ENCODE measurements at places on chromosomes 6 and 20. TPM values are rescaled to one million over a fixed set of nuclear protein-coding genes. Genes with fewer than 3 reads are reported as not detected.

DNA sequence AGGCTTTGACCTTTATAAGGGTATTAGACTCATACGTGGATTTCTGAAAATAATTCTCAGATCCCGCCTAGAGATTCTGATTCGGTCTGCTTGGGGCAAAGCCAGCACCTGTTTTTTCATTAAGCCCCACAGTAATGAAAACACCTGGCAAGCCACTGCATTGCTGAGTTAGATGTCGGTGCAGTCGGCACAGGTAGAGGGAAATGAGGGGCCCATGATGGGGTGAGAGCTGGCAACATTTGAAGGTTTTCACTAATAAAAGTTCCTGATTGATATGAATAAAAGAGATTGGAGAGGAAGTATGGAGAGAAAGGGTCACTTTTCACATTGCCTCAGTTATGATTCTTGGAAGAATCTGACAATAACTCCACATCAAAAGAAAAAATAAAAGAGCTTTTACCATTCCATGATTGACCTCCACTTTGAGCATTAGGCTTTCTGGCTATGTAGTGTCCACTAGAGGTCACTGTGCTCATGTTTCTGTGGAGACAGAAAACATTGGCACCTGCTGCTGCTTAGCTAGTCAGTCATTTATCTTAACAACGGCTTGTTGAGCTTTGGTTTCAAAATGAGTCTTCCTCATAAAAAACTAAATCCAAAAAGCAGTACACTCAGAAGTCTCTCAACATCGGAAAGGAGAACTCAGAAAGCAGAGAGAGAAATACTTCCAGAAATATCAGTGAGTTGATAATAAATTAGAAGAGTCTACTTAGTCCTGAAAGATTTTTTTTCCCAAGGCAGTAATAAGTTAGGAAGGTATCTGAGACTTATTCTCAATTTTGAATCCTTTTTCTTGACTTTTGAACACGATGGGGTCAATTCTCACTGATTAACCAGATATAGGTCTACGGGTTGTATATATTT, 53.3 kb upstream of the KLHL31 start:
- H3K27ac ChIP-seq = no peak overlapping the region
- no peak overlapping the region for H3K4me3 ChIP-seq
- peak; percentile 45 for DNase-seq
- peaks cover 37% of the 10 kb centered on the region for H3K27me3 ChIP-seq
- no peaks in the 10 kb centered on the region for H3K36me3 ChIP-seq
- H3K4me1 ChIP-seq = no peaks in the 10 kb centered on the region

- no peaks in the 10 kb centered on the region for H3K36me3 ChIP-seq
- DNase-seq = no peak
- H3K27ac ChIP-seq = no peak overlapping the region
These were observed 174.1 kb downstream of the COL21A1 start for GRCh38 chr6:56073315-56073714.

The VGLL2 gene
- 0.02 TPM for polyA plus RNA-seq

DNA sequence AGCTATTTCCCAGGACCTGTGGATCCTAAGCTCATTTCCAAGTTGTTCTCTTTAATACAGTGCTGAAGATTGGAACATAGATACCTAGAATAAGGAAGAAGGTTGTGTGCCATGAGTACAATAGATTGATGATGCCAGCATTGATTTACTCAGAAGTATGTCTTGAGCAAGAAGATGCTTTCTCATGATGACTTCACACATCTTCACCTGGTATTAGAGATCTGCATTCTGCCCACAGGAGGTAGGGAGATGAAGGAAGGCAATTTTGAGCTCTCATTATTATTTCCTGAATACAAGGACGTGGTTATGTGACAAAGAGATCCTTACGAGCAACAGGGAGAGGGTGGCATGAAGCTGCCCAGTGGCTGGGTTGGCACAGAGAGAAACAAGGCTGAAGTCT, 20.0 kb upstream of the ZNF165 start:
- no peak overlapping the region for H3K4me3 ChIP-seq
- H3K36me3 ChIP-seq = no peaks in the 10 kb centered on the region
- no peak for DNase-seq
- H3K27ac ChIP-seq = no peak overlapping the region
- no peaks in the 10 kb centered on the region for H3K27me3 ChIP-seq

- H3K4me1 ChIP-seq = no peaks in the 10 kb centered on the region
- peaks cover 23% of the 10 kb centered on the region for H3K36me3 ChIP-seq
- H3K4me3 ChIP-seq = peak overlapping the region; percentile 18
- peak; percentile 85 for DNase-seq
- no peak overlapping the region for H3K27ac ChIP-seq
- H3K27me3 ChIP-seq = no peaks in the 10 kb centered on the region
These were observed 69.6 kb downstream of the SSR1 start for GRCh38 chr6:7243179-7243981.

The CCDC28A gene
- polyA plus RNA-seq = 13.4 TPM

- no peak overlapping the region for H3K27ac ChIP-seq
- no peaks in the 10 kb centered on the region for H3K27me3 ChIP-seq
- no peak for DNase-seq
- H3K4me1 ChIP-seq = no peaks in the 10 kb centered on the region
- no peaks in the 10 kb centered on the region for H3K36me3 ChIP-seq
- no peak overlapping the region for H3K4me3 ChIP-seq
These were observed 42.8 kb upstream of the AHI1 start for GRCh38 chr6:135540207-135540840.

The LRRN4 gene
- not detected for polyA plus RNA-seq

The MRPL18 gene
- 84.4 TPM for polyA plus RNA-seq

GRCh38 chr20:38094373-38094891, 60.9 kb downstream of the RPRD1B start:
- no peaks in the 10 kb centered on the region for H3K27me3 ChIP-seq
- DNase-seq = no peak
- peak overlapping the region; percentile 75 for H3K27ac ChIP-seq
- peaks cover 28% of the 10 kb centered on the region for H3K36me3 ChIP-seq
- H3K4me1 ChIP-seq = peaks cover 16% of the 10 kb centered on the region

DNA sequence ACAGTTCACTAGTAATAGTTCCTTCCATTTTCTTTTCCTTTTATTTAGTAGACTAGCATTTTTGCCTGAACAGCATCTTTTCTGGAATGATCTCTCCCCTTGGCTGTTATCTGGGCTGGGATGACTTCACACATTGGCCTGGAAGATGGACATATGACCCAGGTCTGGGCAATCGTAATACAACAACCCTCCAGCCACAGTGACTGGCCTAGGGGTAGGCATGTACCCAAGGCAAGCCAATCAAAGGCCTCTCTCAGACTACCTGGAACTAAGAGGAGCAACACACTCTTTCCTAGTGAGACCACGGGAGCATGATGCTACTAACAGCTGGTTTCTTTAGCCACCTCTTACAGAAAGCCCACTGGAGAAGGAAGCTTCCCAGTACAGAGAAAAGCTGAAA, 252.2 kb downstream of the GMPR start:
- no peaks in the 10 kb centered on the region for H3K27me3 ChIP-seq
- H3K4me3 ChIP-seq = no peak overlapping the region
- no peak for DNase-seq
- no peaks in the 10 kb centered on the region for H3K4me1 ChIP-seq
- H3K27ac ChIP-seq = no peak overlapping the region

DNA sequence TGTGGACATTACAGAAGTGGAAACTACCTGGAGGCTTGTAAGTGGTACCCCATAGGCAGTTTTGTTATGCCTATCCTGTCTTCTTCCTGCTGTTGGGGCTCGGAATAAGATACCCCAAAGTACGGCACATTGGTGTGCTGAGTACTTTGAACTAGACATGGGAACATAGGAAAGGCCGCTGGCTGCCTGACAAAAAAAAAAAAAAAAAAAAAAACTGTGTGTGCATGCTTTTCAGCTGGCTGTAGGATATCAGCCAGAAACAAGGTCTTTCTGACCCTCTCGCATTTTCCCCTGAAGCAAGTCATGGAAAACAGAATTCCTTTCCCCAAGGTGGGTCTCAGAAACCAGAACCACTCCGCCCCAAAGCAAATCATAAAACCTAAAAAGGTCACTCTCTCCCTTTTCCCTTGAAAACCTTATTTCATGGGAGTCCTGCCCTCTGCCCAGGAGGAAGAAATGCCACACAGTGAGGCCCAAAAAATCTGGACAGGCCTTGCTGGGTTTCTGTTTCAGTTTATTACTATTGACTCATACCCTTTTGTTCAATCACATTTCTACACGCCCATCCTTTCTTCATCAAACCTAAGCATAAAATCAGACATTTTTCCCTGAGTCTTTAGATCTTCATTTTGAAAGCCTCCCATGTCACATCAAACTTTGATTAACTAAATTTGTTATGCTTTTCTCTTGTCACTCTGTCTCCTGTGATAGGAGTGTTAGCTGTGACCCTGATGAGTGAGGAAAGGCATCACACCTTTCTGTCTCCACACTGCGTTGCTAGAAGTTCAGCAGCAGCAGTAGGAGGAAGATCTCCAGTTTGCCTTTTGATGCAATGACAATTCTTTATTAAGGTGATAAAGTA, 17.2 kb downstream of the SLC2A12 start:
- H3K27me3 ChIP-seq = no peaks in the 10 kb centered on the region
- peaks cover under 1% of the 10 kb centered on the region for H3K4me1 ChIP-seq
- no peak overlapping the region for H3K27ac ChIP-seq
- H3K36me3 ChIP-seq = no peaks in the 10 kb centered on the region

The CST2 gene
- polyA plus RNA-seq = not detected

The MAPK13 gene
- 2.3 TPM for polyA plus RNA-seq

DNA sequence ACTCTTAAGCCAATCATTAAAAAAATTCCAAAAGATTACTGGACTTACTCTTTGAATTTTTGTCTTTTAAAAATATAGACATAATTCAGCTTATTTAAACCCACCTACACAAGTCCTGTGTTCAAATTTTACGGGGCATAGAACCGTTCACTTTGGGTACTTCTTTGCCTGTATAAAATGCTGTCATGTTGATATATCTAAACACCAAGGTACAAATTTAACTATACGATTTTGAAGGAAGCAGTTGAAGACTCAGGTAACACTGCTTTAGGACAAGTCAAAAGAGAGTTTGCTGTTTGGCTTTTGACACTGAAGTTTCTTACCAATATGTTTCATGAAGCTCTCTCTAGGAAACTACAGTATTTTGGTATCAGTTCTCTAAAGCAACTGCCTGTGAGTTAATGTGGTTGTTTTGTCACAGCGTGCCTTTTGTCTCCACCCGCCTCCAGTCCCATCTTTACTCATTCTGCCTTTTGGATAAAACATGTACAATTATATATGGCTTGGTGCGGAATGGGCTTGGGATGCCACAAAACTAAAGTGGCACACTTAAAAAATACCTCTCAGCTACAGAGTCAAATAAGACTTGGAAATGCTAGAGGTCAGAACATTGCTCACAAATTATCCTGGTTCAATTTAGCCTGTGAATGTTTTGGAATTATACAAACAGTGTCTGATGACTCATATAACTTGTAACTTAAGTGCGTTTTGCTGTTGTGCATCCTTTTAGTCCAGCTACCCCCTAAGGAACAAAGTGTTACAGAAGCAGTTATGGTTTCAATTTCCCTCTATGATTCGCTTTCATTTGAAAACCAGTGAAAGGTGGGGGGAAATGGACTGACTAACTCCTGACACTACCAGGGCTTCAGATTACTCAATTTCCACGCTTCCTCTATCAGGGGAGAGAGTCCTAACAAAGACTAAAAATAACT, 38.7 kb downstream of the RGS17 start:
- 0 out of 2 replicates have a peak, but pooled peaks cover 5% of the 10 kb centered on the region for H3K4me1 ChIP-seq
- peak overlapping the region; percentile 25 for H3K4me3 ChIP-seq
- peaks cover 2% of the 10 kb centered on the region for H3K36me3 ChIP-seq

DNA sequence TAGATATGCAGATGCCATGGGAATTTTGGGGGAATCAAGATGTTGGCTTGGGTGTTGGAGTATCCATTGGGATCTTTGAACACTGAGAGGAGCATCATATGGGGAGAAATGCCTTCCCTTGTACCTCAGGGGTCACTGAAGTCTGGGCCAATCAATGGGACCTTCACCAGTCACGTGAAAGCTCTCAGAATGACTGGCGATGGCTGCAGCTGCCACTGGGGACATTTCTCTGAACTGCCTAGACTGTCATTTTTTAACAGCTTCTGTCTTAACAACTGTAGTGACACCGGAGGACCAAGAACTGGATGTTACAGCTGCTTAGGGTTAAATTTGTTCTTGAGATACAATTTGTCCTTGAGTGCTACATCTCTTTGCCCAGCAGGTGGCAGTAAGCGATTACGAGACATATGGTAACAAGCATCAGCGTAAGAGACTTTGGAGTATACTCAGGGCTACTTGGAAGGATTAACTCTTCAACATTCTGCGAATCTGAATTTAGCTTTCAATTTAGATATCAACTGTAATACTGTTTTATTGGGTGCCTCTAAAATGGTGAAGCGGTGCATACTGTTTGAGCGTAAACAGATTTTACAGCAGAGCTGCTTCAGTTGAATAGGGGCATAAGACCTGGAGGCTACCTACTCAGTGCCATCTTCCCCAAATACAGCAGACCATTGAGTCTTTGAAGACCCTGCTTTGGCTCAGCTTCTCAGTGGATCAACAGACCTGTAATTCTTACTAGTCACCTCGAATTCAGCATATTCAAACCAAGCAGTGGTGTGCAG, 36.0 kb downstream of the CCN2 start:
- peak; percentile 33 for DNase-seq
- no peak overlapping the region for H3K4me3 ChIP-seq
- H3K27ac ChIP-seq = no peak overlapping the region

The SLC4A11 gene
- polyA plus RNA-seq = 1.6 TPM

The DST gene
- polyA plus RNA-seq = 64.5 TPM

- H3K4me3 ChIP-seq = no peak overlapping the region
- peaks cover 3% of the 10 kb centered on the region for H3K4me1 ChIP-seq
- H3K27ac ChIP-seq = no peak overlapping the region
- no peaks in the 10 kb centered on the region for H3K27me3 ChIP-seq
- no peak for DNase-seq
- H3K36me3 ChIP-seq = no peaks in the 10 kb centered on the region
These were observed 45.2 kb downstream of the DEFB114 start for GRCh38 chr6:49918787-49919186.

GRCh38 chr20:48333707-48334106, 494.1 kb downstream of the PREX1 start:
- H3K4me1 ChIP-seq = peaks cover 4% of the 10 kb centered on the region
- no peaks in the 10 kb centered on the region for H3K36me3 ChIP-seq

The PEX7 gene
- polyA plus RNA-seq = 13.1 TPM

GRCh38 chr20:58682656-58683531, 9.7 kb upstream of the NPEPL1 start:
- H3K27ac ChIP-seq = no peak overlapping the region
- H3K36me3 ChIP-seq = peaks cover 24% of the 10 kb centered on the region
- H3K4me3 ChIP-seq = no peak overlapping the region

The ZNF831 gene
- not detected for polyA plus RNA-seq

DNA sequence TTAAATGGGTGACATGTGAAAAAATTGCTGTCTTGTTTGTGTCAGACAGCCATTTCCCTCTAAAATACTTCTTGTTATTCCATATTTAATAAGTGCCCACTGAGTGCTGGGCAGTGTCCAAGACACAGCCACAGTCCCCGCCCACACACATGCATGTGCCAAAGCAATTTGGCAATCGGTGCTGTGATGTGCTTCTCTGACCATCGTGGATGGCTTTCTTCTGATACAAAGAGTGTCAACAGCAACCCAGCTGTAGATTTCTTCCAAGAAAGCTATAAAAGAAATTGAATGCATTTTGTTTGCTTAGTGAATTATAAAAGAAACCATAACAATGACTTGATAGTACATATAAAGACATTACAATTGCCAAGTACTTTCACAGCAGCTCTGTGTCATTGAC, 140.5 kb upstream of the ATXN1 start:
- H3K36me3 ChIP-seq = no peaks in the 10 kb centered on the region
- DNase-seq = peak; percentile 6
- peaks cover 20% of the 10 kb centered on the region for H3K4me1 ChIP-seq
- H3K4me3 ChIP-seq = no peak overlapping the region
- no peaks in the 10 kb centered on the region for H3K27me3 ChIP-seq

The DEFB118 gene
- polyA plus RNA-seq = not detected

Measured in SK-N-SH (cell line).